ENCODE measurements at places on chromosomes 4 and X.

GRCh38 chr4:70954032-70954431 lies 39.4 kb upstream of the DCK start:
- DNase-seq, result peak; percentile 23

DNA sequence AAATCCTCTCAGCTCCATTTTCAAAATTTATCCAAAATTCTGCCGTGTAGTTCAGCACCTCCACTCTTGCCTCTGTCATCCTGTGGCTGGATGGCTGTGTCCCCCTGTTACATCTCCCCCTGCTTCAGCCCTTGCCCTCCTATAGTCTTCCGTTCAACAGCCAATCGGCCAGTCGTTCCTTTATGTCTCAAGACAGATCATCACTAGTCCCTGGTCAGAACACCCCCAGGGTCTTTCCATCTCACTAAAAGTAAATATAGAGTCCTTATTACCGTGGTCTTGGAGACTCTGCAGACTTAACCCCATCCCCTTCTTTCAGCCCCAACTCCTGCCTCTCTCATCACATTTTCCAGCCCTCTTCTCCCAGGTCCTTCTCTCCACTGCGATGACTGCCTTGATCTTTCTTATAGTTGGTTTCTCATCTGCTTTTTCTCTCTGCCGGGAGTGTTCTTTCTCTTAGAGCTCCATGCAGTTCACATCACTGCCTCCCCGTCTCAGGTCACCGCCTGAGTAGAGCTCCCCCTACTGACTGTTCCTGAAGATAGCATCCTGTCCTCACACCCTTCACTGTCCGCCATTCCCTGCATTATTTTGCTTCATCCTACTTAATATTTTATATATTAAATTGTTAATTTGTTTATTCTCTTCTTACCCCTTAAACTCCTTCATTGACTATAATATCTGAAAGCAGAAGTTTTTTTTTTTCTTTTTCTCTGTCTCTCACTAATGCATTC lies 736.9 kb upstream of the MAGEB2 start:
- no peak for DNase-seq

DNA sequence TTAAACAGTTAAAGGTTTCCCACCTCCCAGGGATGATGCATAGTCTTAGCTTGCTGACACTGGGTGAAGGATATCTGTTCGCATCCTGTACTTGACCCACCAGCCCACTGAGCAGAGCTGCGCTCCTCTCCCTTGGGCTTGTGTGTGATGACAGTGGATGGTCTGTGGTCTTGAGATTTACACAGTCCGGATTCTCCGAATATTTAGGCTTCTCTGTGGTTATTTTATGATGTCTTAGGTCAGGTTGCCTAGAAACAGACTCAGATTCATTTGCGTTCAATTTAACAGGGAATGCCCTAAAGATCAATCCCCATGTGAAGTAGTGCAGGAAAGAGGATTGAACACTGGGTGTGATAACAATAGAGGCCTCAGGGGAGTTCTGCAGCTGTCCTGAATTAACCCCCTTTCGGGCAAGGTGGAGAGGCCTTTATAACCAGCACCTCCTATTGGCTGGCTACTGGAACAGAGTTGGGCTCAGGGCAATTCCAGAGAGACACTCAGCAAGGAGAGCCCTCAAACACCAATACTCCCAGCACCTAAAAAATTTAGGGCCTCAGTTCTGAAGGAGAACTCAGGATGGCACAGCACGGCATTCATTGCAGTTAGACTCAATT lies 653.2 kb upstream of the GALNT7 start:
- DNase-seq, result peak; percentile 73

DNA sequence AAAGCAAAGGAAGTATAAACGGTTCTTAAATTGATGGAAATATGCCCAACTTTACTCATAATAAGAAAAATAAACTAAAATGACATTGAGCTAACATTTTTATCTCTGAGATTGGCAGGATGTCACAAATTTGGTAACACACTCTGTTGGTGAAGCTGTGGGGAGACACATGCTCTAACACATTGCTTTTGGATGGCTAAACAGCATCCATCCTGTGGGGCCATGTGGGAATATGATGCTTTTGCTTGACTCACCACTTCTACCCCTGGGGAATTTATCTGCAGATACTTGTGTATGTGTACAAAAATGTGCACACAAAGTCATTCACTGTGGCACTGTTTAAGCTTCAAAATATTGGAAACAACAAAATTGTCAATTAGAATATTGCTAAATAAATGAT lies 100.2 kb downstream of the ANAPC4 start:
- DNase-seq, result no peak

DNA sequence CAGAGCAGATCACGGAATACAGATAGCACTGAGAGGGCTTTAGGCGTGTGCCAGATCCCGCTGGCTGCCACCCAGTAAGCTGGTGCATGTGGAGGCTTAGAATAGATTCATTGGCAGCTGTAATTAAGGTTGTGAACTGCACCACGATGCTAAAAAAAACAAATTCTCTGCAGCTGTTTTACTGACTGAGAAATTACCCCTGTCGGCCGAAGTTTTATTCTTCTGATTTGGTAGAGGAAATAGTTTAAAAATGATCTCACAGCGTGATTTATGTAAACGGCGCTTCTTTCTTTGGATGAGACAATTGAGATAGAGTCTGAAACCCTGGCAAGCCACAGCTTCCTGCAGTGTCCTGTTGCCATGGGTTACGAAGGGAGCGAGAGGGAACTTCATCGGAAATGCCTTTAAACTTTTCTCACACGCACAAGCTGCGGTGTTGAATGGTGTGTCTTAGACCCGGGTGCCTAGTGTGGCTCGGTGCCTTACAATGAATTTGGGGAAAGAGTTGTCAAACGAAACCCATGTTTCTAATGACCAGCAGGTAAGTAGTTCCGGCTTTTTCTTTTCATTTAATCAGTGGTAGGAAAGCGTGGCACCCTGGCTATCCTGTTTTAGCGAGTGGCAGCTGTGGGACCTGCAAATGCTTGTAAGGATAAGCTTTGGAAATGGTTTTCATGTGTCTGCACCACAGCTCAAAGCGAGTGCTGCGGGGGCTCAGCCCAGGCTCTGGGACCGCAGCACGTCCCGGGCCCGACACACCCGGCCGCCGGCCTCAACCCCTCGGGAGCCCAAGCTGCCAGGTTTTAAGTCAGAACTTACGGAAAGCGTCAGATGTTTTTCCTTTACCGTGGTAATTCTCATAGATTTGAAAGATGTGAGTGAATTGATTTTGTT lies 71.7 kb upstream of the HGFAC start:
- peak; percentile 79 for DNase-seq

DNA sequence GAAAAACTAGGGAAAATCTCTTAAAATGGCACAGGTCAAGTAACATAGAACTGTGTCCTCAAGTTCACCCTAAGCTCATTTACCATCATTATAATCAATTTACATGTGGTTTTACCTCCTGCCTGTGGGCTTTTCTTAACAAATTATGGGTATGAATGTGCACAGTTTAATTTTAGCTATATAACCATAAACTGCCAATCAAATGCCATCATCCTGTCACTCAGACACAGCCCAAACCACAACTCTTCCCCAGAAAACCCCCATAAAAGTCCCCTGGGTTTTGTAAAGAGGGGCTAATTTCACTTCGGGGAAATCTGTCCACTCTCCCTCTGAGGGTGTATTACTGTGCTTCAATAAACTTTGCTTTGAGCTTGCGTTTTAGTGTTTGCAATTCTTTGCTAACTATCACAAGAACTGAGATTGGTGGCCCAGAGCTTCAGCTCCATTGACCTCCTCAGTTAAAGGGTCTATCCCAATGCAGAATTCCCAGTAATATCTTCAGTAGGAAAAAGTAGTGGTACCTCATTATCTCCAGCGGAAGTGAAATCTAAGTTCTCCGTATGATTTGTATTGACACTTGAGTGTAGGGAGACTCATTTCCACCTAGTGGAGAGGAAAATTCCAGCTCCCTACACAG lies 394.6 kb downstream of the SPOCK3 start:
- no peak for DNase-seq

- DNase-seq, result no peak
Measured at GRCh38 chrX:72113461-72113860, 18.3 kb downstream of the RTL5 start.

- no peak for DNase-seq
Measured at GRCh38 chr4:6929812-6930464, 20.3 kb downstream of the TBC1D14 start.

GRCh38 chr4:83440148-83440814 lies 15.3 kb downstream of the HELQ start:
- DNase-seq, result no peak

- peak; percentile 90 for DNase-seq
Measured at GRCh38 chrX:42096265-42096920, 173.0 kb upstream of the CASK start.

DNA sequence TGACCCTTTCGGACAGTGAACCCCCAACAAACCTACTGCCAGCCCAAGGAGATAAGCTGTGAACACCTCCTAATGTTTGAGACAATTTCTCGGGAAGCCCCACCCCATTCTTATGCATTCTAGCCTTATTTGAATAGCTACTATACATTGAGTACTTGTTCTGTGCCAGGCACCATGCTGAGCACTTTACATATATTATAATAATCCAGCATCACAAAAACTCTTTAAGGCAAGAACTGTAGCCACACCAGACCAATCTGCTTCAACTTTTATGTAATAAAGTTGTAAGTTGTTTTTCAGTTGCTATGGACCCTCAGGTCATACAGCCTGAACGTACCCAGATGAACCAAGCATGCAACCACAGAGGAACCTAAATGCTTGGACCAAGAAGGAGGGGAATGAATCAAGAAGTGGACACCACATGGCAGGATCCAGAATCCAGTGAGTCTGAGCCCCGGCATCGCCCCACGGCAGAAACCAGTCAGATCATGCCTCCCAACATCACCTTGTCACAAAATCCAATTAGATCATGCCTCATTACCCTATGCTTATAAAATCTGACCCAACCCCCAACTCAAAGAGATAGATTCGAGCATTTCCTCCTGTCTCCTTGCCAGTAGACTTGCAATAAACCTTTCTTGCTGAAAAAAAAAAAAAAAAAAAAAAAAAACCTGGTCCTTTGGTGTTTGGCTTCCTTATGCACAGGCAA lies 225.0 kb downstream of the QDPR start:
- no peak for DNase-seq

DNA sequence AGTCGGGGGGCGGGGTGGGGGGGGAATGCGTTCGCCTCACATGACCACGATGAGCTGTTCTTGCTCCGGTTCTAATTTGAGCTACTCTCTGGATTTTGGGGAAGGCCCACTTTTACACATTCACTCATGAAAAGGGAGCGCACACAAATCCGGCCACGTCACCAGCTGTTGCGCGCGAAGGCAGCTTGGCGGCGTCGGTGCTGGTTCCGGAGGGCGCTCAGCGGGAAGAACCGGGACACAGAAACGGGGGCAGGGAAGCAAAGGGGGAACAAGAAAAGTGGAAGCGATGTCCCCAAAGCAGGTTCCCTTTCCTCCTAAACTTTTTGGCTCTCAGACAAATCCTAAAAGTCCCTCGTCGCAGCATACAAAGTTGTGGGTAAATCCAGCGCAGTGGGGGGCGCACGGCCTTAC lies 605 bp downstream of the ANXA5 start:
- DNase-seq, result peak; percentile 76

GRCh38 chrX:111352424-111352823 lies 59.6 kb downstream of the DCX start:
- peak; percentile 86 for DNase-seq

GRCh38 chrX:6660567-6661264 lies 125.8 kb upstream of the VCX3A start:
- DNase-seq, result no peak

DNA sequence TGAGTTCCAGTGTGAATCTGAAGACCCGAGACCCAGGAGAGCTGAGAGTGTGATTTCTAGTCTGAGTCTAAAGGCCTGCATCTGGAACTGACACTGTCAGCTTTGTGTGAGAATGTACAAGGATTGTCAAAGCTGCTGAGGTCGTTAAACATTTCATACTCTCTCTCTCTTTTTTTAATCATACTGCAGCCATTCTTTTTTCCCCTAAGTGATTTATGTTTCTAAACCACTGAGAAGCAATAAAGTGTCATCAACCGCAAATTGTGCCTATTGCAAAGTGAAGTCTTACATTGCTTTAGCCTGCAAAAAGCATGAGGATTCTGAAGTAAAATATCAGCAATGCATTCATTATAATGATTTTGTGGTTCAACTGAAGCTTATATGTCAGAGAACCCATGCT lies 106.0 kb downstream of the ASMT start:
- no peak for DNase-seq

GRCh38 chrX:153801669-153802068 lies 7.2 kb downstream of the SSR4 start:
- no peak for DNase-seq

- peak; percentile 67 for DNase-seq
Measured at GRCh38 chrX:115372152-115372551, 82.6 kb downstream of the LUZP4 start.

DNA sequence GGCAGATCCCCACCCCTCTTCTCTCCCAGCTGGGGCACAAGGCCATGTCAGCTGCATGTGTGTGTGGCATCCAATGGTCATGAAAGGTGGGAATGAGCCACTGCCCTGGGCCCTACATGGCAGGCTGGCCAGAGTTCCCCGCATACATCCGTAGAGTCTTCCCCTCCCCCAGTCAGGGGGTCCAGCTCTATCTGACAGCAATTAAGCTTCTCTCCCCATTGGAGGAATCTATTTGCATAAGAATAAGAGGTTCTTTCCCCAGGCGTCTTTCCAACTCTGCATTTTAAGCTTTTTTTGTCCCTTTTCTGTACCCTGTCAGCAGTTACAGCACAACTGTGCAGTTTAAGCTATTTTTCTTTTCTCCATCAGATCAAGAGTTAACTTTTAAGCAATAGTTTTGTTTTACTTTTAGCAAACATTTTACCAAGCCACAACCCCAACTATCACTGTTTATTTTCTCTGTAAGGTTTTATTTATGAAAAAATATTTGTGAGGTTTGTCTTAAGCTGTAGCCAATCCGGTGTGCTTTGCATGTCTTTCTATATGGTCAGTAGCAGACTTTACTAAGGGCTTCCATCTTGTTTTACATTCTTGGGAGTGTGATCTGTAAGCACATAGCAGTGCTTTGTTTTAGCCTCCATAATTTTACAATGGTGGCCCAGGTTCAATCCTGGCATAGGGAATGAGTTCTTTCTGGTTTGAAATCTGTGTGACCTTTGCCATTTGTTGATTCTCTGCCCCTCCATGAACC lies 28.7 kb downstream of the NLRP2B start:
- DNase-seq, result no peak

DNA sequence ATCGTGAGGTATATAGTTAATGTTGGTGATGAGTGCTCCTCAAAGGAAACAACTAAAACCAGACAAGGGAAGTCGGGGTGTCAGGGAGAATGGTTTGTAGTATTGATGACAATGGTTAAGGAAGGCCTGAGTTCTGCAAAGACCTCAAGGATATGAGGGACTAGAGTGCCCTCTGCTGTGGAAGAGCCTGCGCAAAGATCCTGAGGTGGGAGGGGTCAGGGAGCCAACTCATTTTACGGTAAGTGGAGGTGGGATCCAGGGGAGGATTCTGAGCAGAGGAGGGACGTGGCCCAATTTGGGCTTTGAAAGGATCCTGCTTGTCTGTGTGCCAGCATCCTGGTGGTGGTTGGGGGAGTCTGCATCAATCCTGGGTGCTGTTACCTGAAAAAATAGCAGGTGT lies 11.3 kb downstream of the UBA1 start:
- DNase-seq, result no peak

DNA sequence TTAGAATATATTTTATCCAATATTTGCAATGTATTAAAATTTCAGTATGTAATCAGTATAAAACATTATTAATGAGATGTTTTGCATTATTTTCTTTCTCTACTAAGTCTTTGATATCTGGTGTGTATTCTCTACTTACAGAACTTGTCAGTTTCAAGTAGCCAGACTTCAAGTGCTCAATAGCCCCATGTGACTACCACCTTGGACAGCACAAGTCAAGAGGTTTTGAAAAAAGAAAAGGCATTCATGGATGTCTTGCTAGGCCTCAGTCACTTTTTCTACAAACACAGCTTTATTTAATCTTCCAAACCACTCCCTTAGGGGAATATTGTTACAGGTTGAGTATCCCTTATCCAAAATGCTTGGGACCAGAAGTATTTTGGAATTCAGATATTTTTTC lies 189.4 kb downstream of the QDPR start:
- no peak for DNase-seq

All from astrocyte of the hippocampus (primary cell).